ENCODE measurements at places on chromosomes 6 and 20.

DNA sequence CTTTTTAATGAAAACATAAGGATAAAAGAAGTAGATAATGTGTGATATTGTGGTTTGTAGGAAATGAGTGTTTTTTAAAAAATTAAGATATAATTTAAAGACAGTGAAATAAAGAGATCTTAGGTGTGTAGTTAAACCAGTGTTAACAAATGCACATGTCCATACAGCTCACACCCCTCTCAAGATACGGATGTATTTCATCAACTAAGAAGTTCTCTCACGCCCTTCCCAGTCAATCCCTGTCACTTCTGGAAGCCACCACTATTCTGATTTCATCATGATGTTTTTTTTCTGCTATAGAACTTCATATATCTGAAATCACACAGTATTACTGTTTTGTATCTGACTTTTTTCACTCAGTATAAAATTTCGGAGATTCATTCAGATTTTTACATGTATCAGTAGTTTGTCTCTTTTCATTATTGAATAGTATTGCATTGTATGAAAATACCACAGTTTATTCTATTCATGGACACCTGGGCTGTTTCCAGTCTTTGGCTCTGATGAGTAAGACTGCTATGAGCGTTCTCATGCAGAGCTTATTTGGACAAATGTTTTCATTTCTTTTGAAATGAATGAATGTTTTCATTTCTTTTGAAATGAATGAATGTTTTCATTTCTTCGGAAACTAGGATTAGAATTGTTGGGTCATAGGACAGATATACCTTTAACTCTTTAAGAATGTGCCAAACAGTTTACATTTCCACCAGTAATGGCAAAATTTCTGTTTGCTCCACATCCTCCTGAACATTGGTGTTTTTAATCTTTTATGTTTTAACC is 49.7 kb upstream of the ELOVL5 start:
- no peak for DNase-seq

DNA sequence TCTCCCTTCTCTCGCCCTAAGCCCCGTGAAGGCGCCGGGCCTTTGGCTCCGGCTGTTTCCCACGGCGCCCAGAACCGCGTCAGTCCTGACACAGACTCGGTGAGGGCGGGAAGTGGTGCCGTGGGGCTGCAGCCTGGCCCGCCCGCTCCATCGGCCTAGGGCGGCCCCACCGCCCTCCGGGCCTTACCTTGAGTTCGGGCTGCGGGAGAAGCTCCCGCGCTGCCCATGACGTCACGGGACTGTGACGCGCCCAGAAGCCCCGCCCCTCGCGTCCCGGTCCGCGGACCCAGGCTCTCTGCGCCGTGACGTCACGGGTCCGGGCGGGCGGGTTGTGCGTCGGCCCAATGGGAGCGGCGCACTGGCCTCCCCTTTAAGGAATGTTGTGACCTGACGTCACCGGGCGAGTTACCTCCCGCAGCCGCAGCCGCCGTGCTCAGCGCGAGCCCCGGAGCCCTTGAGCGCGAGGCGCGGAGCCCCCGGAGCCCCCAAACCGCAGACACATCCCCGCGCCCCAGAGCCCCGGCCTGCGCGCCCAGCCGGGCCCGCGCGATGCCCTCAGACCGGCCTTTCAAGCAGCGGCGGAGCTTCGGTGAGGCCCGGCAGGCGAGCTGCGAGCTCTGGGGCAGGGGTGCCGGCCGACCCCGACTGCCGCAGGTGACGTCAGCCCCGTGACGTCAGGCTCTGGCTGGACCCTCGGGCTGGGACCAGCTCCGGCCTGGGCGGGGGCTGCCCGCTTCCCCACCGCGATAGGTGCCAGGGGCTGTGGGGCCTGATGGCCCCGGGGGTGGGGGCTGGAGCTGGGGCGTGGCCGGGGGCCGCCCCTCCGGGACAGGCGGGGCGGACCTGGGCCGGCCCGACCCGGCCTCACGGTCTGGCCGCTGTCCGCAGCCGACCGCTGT is at the start of gene MAP1LC3A:
Gene MAP1LC3A (plus strand): TSS at position 399 of the 899 bp plus-strand sequence. CDS start 151 bp downstream, at position 550.
- DNase-seq = peak; percentile 86

DNA sequence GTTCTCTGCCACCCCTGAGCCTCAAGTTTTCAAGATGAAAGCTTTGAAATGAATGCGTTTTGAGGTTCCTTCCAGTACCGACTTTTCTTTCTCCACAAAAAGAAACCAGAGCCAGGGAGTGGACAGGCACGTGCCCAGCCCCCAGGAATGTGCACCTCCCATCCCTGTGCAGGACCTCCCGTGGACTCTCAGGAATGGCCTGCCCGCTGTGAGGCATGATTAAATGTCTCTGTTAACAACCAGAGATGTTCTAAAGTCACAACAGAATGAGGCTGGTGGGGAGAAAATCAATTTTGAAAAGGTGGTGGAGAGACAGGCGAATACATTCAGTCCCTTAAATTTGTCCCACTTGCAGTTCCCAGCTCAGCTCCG is 1.5 kb downstream of the TGM3 start:
- no peak for DNase-seq

- DNase-seq = no peak
Observed at GRCh38 chr20:38143646-38144554, 21.2 kb downstream of the TGM2 start.

DNA sequence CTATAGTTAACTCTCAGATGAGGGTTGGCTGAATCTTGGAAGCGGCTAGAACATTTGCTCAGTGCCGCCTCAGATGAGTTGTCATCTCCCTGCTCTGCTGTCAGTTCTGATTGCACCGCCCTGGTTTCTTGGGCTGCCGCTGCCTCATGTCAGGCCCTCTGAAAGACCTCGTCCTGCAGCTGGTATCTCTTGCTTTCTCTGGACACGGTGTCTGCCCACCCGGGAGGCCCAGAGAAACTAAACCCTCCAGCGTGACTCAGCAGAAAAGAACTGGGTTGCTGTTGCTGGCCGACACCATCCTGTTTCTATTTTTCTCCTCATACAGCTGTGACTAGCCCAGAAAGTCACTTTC is 355.4 kb downstream of the CD83 start:
- no peak for DNase-seq

All from stimulated activated CD4-positive, alpha-beta T cell treated with anti-CD3 and anti-CD28 coated beads, Interleukin-1b, Interleukin-23, amount 100 ng/mL, for 1 hour (primary cell).